ENCODE measurements at places on chromosomes 1 and 21.

DNA sequence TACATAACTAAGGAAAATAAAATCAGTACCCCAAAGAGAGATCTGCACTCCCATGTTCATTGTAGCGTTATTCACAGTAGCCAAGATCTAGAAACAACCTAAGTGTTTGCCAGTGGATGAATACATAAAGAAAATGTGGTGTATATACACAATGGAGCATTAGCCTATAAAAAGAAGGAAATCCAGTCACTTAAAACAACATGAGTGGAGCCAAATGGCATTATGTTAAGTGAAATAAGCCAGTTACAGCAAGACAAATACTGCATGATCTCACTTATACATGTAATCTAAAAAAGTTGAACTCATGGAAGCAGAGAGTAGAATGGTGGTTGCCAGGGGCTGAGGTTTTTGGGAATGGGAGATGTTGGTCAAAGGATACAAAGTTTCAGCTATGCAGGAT, 508.3 kb upstream of the B3GALT2 start:
- no peak for DNase-seq

GRCh38 chr1:165339164-165339563, 17.4 kb downstream of the LMX1A start:
- no peak for DNase-seq

- DNase-seq = peak; percentile 81
Observed at GRCh38 chr1:214123061-214123784, 135.4 kb downstream of the PROX1 start.

DNA sequence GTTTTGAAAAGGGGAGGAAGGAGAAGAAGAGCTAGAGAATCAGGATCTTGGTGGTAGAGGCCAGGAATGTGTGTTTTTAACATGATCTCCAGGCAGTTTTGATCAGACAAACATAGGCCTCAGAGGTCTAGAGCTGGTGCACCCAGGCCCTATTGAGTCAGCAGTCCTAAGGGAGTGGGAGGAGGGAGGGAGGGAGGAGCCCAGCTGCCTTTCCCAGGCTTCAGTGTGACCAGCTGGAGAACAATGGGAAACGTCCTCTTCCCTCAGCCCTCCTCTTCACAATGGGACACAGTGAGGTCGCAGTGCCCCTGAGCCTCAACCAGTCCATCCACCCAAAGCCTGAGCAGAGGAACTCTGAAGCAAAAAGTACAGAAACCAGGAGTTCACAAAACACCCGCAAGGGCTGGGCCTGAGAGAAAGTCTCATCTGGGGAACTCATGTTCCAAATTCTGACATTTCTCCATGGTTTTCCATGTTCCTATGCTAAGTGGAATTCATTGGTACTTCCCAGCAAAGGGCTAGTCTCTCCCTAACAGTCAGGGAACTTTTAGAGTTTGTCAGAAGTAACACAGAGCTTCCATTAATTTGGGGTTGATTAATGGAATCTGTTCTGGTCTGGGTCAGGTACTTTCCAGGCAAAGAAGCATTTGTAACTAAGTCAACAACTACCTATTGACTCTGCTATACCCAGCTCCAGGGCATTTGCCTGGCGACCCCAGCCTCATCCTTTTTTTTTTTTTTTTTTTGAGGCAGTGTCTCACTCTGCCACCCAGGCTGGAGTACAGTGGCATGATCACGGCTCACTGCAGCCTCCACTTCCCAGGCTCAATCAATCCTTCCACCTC, 37.5 kb downstream of the ELAPOR1 start:
- DNase-seq = peak; percentile 69

DNA sequence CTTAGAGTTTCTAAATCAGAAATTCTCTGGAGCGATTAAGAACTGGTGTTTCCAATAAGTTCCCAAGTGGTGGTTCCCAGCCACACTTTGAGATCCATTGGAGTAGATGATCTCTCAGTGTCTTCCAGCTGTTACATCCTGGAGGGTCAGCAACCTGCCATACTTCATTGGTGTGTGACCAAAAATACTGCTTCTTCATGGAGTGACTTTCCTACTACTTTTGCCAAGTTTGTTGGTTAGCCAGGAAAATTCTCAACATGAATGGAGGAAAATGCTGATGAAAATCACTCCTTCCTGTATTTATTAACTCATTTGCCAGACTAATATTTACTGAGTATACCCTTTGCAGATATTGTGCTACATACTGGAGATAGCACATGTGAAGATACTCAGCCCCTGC, 186.1 kb downstream of the FGGY start:
- DNase-seq = no peak

- no peak for DNase-seq
Observed at GRCh38 chr1:52550447-52550846, 2.4 kb downstream of the TUT4 start.

DNA sequence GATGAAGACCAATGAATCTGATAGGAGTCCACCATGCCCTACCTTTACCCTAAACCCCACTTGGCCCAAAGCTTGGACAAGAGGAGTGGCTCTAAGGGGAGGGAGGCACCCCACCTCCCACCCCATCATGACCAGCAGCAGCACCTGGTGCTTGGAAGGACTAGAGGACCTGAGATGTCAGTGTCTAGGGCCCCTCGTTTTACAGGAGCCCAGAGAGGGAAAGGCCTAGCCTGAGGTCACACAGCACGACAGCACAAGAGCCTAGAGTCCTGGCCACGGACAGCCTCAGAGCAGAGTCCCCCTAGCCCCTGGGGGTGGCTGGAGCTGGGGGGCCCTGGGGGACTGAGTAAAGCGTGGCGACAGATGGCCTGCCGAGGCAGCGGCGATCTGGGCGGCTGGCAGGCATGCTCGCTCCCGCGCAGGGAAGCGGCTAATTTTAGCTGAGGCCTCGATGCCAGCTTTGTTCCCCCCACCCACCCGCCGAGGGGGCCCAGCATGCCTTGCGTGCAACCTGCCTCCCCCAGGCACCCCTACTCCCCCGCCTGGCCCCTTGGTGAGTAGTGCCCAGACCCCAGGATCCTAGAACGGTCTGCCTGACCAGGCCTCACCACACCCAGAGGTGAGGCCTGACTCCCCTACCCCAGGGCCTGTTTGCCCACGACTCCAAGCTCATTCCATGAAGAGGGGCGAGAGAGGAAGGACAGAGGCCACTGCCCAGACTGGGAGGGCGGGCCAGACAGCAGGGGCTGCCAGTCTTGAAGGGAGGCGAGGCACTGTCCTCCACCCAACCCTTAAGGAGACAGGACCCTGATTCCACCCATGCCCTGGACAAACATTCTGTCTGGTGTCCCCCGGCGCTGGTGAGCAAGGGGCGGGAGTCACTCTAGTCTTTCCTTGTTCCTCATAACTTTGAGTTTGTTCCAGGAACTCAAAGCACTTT, 39.0 kb downstream of the AHDC1 start:
- no peak for DNase-seq

DNA sequence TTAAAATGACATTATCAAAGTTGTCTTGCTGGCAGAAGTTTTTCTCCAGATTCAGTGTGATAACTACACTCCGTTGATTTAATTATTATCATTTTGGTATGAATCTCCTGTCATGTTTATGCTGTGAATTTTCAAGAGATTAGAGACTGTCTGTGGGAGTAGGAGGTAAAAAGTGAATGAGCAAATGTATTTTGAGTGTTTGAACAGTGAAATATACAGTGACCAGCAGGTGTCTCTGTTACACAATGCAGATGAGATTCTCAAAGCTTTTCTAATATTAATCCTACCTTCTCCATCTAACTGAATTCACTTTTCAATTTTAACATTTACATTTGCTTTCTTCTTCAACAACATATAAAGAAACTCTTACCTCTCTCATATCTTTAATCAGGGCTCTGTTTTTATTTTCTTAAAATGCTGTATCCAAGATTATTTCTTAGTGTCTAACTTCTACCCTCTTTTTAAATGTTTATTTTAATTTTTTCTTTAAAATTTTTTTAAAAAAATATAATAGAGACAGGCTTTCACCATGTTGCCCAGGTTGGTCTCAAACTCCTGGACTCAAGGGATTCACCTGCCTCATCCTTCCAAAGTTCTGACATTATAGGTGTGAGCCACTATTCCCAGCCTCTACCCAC, 20.9 kb upstream of the HSPA13 start:
- DNase-seq = peak; percentile 8

DNA sequence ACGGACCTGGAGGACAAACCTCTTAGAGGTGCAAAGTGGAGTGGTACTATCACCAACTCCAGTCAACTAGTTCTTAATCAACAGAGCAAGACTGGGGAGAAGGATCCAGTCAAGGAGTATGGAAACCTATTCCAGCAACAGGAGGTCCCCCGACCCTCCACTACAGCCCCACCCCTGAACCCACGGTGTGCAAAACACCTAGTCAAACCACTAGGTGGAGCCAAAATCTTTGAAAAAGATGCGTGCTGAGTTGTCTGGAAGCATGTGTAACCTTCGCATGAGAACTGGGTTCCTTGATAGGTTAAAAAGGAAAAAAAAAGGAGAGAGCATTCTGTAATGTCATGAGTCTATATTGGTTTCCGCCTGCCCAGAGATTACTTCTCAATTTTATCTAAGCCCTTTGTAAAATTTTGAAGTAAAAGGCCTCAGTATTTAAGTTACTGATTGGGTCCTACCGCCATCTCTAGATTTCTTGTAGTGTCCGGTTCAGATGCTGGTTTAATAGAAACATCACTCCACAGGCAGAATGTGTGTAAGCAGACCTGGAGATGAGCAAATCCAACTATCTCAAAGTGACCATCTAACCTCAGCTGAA, 81.9 kb upstream of the HAO2 start:
- peak; percentile 73 for DNase-seq

DNA sequence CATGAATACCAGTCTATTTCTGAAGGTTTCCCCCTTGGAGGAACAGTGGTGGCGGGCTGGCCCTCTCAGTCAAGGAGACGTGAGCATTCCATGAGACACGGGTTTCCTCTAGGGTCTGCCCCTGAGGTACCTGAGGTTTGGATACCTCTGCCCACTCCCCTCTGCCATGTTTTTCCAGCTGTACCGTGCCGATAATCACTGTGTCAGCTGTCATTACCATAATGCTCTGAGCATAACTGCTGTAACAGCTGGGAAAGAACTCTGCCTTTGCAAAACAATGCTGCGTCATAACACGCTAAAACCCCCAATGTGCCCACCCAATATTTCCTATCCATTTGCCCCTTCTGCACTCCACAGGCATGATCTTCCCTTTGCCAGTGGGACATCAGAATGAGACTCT, 425.1 kb downstream of the KIF26B start:
- no peak for DNase-seq

- no peak for DNase-seq
Observed at GRCh38 chr1:14522077-14522925, 76.2 kb upstream of the KAZN start.

GRCh38 chr1:24435782-24436365, 20.3 kb downstream of the NIPAL3 start:
- DNase-seq = no peak

DNA sequence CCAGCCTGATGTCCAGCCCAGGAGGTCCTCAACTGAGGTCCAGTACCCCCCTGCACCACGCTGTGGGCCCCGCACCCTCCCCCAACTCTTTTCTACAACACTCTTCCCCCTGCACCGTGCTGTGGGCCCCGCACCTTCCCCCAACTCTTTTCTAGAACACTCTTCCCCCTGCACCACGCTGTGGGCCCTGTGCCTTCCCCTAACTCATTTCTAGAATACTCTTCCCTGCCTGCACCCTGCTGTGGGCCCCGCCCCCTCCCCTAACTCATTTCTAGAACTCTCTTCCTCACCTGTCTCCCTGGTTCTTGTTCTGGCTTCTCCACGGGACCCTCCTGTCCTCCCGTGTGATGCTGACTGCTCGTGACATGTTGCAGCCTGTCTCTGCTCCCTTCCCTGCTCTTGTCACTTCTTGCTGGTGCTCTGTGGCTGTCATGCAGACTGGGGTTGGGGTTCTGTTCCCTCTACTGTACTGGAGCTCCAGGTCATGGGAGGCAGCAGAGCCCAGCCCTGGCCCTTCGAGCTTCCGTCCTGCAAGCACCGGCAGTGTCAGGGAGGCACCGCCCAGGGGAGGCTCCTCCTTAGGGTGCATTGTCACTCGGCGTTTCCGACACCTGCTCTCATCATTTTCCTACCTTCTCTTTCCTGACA, 160.1 kb upstream of the COL6A1 start:
- no peak for DNase-seq

GRCh38 chr1:89546082-89546889, 21.7 kb downstream of the LRRC8B start:
- DNase-seq = no peak

- no peak for DNase-seq
Observed at GRCh38 chr1:75159154-75159553, 25.0 kb downstream of the LHX8 start.

DNA sequence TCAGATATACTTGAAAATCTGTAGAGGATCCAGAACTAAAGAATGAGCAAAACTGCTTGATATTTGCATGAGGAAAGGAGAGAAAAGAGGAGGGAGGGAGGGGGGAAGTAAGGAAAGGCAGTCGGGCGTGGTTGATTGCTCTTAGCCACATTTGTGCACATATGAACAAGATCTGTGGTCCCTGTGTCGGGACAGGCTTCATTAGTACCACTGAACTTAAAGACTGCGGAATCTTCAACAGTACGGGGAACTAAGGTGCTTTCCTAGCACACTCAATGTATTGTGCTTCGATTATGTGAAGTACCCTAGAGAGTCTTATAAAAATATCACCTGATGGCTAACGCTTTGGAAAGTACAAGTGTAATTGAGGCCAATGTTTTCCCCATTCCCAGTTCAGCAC, 59.9 kb downstream of the ZBTB18 start:
- DNase-seq = no peak

DNA sequence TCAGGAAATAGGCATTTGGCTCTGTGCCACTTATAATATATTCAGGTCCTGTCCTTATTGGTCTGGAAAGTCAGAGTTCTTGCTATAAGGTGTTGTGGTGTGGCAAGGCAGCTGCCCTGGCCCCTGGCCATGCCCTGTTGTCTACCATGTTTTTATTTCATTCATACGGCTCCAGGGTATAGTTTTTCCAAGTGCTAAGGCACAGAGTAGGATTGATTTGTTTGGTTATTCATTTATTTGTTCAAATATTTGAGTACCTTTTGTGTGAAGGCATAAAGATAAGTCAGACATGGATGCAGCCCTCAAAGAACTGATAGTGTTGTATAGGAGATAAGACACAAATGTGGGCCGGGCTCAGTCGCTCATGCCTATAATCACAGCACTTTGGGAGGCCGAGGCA, 10.1 kb downstream of the ZBTB8B start:
- DNase-seq = no peak

DNA sequence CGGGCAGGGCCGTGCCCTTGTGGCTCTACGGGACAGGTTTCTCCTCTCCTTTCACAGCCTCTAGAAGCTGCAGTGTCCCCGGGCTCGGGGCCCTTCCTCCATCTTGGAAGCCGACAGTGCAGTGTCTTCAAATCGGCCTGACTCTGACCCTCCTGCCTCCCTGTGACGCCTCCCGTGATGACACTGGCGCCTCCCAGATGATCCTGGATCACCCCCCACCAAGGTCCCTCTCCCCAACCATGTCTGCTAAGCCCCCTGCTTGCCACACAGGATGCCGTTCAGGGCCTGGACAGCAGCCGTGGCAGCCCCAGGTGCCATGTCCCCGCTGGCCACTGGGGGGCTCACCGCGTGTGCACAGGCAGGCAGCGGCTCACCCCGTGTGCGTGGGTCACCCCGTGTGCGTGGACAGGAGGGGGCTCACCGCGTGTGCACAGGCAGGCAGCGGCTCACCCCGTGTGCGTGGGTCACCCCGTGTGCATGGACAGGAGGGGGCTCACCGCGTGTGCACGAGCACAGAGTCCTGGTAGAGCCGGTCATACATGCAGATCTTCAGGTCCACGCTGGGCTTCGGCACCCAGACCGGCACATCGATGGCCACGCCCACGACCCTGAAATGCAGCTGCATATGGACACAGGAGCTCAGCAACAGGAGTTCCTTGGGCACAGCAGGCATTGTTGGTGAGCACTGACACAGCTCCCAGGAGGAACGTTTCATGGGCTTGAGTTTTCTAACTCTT, 24.9 kb upstream of the TMEM52 start:
- DNase-seq = peak; percentile 95

Measured in H7 (cell line).